ENCODE measurements at places on chromosomes 16 and 17.

DNA sequence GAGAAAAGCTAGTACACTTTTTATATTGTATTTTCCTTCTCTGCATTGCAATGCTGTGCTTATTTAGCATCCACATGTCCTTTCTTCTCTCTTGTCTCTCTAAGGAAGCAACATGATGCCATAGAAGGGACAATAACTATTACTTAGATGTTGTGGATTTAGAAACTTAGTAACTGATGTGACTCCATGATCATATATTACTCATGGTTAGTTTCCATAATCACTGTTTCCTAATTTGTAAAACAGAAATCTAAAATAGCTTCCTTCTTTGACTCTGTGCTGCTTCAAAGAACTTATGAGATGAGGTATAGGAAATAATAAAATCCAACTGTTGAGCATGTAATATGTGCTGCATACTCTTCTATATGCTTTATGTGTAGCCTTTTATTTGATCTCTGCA, 6.6 kb upstream of the ABCA5 start:
- no peak for DNase-seq

- DNase-seq = peak; percentile 29
Observed at GRCh38 chr17:77422104-77422747, 281.5 kb downstream of the SEC14L1 start.

- no peak for DNase-seq
Observed at GRCh38 chr17:40301315-40301714, 7.7 kb upstream of the RARA start.

DNA sequence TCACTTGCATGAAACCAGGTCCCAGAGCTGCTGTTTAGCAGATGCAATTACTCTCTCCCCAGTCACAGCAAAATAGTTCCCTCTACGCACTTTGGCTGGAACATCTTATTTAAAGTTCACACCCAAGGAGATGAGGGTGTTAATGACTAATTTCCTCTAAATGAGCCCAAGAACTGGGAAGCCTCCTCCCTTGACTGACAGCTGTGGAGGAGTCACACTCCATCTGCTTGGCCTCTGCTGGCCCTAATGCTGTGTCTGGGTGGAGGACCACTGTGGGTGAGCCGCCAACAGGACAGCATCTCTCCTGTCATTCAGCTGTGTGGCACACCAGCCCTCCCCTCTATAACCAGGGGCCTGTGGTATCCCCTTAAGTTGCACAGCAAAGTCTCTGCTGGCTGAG, 115.4 kb downstream of the SHISA6 start:
- no peak for DNase-seq

DNA sequence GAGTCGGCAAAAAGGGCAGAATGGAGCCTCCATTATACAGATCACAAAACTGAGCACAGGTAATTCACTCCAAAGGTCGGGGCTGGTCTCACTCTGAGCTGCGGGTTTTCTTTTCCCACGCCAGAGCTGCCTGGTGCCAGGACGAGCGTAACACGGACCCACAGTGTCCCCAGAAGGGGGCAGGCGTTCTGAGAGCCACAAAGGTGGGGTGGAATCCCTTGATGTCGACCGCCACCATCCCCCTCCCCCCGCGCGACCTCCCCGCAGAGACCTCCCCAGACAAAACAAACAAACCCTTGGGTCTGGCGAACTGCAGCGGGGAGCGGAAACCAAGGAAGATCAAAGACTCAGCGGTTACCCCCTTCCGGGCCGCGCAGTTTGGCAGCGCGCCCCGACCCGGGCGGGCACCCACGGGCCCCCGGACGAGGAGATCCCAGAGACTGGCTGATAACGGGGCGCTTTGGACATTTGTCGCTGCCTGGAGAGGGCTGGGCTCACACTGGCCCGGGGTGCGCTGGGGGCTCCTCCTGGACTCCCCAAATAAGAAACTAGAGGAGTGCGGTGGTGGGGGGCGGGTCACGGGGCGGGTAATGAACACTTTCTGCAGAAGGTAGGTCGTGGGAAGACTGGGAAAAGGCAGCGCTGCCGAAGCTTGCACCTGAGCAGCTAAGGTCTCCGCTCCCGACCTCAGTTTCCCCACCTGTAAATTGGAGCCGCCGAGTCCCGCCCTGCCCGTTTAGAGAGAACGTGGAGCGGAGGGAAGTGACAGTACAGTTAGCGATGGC, 664 bp upstream of the NKD1 start:
- DNase-seq = peak; percentile 54
